Fibroblast of mammary gland (primary cell): ENCODE measurements at places on chromosomes 2 and 18.
A peak's percentile ranks its signal among the peaks of the same experiment; 100 is the strongest.

DNA sequence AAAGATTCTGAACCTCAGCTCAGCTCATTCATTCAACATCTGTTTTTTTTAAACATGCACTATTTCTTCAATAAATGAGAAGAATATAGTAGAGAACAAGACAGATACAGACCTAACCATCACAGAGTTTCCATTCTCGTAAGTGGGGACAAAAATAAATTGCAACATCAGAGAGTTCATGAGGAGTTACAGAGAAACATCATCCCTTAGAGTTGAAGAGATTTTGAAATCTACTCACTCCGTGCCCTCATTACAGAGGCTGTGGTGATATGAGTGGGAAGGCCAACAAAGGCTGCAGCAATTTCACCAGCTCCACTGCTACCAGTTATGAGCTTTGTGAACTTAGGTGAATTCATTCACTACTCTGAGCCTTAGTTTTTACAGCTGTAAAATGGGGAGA lies 399.3 kb downstream of the BCL11A start:
- DNase-seq = no peak

DNA sequence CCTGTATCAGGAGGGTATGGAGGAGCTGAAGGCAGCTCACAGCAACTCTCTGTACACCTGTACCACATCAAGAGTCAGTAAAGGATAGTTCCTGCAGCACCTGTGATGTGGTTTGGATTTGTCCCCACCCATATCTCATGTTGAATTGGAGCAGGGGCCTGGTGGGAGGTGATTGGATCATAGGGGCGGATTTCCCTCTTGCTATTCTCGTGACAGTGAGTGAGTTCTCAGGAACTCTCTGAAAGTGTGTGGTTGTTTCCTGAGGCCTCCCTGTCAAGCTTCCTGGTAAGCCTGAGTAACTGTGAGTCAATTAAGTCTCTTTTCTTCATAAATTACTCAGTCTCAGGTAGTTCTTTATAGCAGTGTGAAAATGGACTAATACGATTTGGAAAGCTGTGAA lies 28.9 kb downstream of the OSBPL1A start:
- DNase-seq = no peak

GRCh38 chr2:239327536-239328350 lies 73.1 kb downstream of the HDAC4 start:
- DNase-seq = peak; percentile 37

GRCh38 chr18:56445422-56445821 lies 193.0 kb downstream of the TXNL1 start:
- no peak for DNase-seq

GRCh38 chr2:239928391-239929350 lies 96.5 kb downstream of the NDUFA10 start:
- no peak for DNase-seq

GRCh38 chr2:127695491-127696472 lies 5.5 kb upstream of the SFT2D3 start:
- peak; percentile 38 for DNase-seq

- DNase-seq = peak; percentile 40
Measured at GRCh38 chr2:146837857-146838256, 1007.0 kb upstream of the ACVR2A start.

DNA sequence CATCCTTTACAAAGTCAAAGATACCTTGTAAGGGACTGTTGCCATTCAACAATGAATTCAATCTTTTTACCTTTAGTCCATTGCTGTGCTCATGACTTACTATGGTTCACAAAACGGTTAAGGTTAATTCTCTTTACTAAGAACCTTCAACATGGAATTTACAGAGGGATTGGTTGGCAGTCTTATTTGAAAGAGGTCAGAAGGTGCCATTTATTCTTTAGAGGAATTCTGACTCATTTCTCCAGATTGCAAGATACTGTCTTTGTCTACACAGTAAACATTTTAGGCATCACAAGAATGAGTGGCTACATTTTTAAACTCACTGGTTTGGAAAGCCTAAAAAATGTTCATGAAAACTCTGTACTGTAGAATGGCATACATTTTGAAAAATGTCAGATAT lies 17.4 kb downstream of the KCNH7 start:
- no peak for DNase-seq

- no peak for DNase-seq
Measured at GRCh38 chr2:138504546-138505235, 3.1 kb downstream of the SPOPL start.

DNA sequence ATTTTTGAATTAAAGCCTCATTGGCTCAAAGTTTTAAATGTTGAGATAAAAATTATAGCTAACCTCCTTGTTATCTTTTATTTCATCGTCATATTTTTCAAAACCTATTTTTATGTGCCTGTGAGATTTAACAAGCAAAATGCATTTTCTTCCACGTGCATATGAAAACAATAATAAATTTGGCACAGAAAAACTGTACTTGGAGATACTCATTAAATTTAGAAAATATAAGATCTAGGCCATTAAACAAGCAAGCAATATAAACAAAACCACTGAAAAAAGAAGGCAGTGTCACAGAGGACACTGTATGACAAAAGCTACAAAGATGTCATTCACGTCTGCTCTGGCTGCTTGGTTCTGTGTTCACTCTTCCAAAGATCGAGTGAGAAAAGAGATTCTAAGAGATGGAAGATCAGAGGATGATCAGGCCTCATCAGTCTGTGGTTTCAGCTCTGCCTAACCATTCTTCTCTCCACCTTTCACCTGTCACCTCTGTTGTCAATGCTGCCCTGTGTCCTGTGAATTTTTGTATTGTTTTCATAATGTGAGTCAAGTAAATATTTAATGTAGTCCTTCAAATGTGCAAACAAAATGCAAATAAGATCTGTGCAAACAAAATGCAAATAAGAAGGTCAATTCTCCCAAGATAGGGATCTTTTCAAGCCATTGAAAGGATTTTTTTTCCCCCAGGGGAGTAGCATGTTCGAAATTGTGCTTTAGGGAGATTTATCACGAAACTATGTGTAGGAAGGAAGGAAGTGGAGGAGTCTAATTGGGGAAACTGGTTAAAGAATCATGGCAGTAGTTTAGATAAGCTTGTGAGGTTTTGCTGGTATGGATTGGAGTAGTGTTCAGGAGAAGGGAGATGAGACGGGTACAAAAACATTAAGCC lies 138.7 kb upstream of the RBMS1 start:
- DNase-seq = no peak

GRCh38 chr18:58861353-58861752 lies 3.3 kb upstream of the ZNF532 start:
- no peak for DNase-seq

GRCh38 chr18:67896451-67896850 lies 379.9 kb upstream of the DSEL start:
- DNase-seq = no peak

DNA sequence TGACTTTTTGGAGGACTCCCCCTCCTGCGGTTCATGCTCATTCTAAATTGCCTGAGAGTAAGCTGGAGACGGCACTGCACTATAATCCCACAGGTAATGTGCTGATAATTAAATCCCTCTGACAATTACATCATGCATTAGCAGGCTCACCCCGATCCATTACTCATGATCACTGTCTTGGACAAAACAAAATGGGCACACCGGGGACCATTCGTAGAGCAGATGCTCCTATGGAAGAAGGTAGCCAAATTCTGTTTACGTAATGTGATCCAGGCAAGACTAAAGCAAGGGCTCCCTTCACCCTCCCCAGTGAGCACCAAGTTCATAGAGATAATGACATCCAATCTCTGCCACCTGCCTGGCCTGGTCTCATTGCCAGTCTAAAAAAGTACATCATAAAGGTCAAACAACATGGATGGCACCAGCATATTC lies 657.1 kb upstream of the SOX11 start:
- DNase-seq = no peak

DNA sequence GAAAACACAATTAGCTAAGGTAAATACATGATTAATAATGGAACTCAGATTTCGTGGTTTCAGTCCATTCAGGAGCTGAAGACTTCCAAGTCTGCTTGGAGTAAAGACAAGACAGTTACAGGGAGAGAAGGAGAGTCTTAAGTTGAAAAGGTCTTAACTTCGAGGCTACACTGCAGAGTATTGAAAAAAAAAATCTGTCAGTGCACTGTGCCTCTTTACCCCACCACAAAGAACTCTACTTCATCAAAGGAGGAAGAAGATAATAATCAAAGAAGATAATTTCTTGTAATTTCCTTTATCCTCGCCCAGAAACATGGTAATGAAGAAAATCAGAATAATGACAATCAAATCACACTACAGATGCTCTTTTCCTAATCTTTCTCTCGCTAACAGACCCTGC lies 75.4 kb downstream of the MEMO1 start:
- DNase-seq = no peak

- peak; percentile 57 for DNase-seq
Measured at GRCh38 chr2:100893392-100894104, 73.6 kb downstream of the NPAS2 start.

GRCh38 chr2:96262306-96262705 lies 3.5 kb downstream of the TMEM127 start:
- DNase-seq = no peak

GRCh38 chr18:41630232-41630886 lies 324.7 kb upstream of the PIK3C3 start:
- DNase-seq = no peak

- DNase-seq = no peak
Measured at GRCh38 chr2:51165534-51166260, 133.8 kb upstream of the NRXN1 start.

DNA sequence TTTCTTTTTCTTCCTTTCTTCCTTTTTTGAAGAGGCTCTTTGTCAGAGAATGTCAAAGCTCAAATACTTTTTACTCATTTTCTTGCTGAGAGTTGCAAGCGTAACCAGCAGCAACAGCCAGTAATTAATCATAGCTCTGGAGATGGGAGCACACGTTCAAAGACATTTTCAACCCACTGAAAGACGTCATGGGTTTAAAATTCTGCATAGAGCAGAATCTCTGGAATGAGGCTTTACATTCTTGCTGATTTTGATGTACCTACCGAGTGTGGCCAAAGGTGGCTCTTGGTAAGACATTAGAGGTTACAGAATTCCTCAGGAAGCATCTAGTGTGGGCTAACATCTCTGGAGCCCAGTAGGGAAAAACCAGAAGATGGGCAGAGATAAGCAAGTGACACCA lies 292.5 kb downstream of the MTX2 start:
- DNase-seq = peak; percentile 32

GRCh38 chr2:237896956-237897355 lies 37.5 kb downstream of the RAMP1 start:
- no peak for DNase-seq

- DNase-seq = peak; percentile 4
Measured at GRCh38 chr2:149145314-149146295, 107.1 kb downstream of the LYPD6B start.

GRCh38 chr2:230889911-230890601 lies 25.3 kb downstream of the ITM2C start:
- no peak for DNase-seq

GRCh38 chr2:210086292-210086691 lies 83.9 kb downstream of the RPE start:
- DNase-seq = peak; percentile 47

- DNase-seq = no peak
Measured at GRCh38 chr2:204840504-204840903, 295.2 kb downstream of the PARD3B start.

DNA sequence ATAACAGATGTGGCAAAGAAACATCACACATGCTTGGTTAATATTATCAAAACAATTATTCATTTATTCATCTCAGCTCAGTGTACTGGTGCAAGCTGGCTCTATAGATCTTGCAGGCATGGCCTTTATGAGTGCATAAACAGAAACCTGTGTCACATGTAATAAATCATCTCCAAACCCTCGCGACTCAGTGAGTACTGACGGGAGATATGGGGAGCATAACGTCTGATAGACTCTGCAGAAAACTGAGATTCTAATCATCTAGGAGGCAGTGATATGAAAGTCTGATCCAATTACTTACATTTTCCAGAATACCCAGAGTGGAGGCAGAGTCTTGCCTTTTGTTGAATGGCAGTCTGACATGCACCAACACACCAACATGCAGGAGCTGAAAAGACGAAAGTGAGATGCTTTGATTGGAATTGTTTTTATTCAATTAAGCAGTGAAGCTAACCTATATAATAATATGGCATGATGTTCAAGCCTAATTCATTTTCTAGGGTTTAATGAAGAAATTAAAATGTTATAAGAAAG lies 416.8 kb downstream of the RNF144A start:
- no peak for DNase-seq

- peak; percentile 18 for DNase-seq
Measured at GRCh38 chr2:240138254-240138984, 2.0 kb downstream of the OTOS start.

DNA sequence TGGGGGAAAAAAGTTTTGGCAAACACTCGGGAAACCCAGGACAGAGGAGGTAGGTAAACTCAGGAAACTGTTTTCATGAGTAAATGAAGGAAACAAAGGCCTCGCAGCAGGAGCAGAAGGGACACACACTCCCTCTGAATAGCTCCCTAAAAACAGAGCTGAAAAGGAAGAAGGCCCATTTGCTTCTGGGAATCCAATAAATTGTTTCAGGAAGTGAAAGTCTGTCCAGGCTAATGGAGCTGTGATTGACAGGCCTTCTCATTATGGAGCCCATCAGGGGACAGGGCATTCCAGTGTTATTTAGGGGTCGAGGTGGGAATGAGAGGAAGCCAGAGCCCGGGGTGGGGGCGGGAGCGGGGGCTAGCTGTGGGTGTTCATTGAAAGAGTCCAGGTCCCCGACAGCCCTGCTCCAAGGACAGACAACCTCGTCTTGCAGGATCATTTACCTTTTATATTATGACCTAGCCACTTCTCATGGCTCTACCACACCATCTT lies 81.2 kb downstream of the GBX2 start:
- no peak for DNase-seq

GRCh38 chr2:63849381-63850203 lies 7.9 kb downstream of the UGP2 start:
- no peak for DNase-seq

- DNase-seq = no peak
Measured at GRCh38 chr2:11535899-11536344, 2.1 kb downstream of the GREB1 start.

- peak; percentile 57 for DNase-seq
Measured at GRCh38 chr2:190137561-190137960, 75.0 kb upstream of the MSTN start.

DNA sequence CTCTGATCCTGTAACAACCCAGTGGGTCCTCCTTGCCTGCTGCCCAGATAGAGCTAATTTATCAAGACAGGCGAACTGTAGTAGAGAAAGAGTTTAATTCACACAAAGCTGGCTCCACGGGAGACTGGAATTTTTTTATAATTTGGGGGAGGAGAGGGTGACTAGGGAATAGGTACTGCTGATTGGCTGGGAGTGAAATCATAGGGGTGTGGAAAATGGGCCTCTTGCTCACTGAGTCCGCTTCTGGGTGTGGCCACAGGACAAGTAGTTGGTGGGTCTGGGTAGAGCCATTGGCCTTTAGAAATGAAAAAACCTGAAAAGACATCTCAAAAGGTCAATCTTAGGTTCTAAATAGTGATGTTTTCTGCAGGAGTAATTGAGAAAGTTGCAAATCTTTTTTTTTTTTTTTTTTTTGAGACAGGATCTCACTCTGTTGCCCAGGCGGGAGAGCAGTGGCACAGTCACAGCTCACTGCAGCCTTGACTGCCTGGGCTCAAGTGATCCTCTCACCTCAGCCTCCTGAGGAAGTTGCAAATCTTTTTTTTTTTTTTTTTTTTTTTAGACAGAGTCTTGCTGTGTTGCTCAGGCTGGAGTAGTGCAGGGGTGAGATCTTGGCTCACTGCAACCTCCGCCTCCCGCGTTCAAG lies 14.4 kb upstream of the UGGT1 start:
- DNase-seq = no peak
